ENCODE measurements at places on chromosomes 2 and 18.

DNA sequence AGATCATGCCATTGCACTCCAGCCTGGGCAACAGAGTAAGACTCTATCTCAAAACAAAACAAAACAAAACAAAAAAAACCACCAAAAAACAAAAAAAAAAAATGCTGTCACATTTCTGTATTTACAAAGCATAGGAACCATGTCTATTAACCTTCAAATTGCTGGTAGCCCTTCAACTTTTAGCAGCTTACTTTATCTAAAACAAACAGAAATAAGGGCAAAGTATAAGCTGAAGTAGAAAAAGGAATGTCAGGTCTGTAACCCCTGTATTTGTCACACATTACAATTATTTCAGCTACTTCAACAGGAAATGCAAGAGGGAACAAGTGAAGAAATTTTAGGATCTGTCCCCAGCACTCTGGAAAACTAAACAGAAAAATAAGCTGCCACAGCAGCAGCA is 25.4 kb downstream of the TYMS start:
- DNase-seq = no peak

DNA sequence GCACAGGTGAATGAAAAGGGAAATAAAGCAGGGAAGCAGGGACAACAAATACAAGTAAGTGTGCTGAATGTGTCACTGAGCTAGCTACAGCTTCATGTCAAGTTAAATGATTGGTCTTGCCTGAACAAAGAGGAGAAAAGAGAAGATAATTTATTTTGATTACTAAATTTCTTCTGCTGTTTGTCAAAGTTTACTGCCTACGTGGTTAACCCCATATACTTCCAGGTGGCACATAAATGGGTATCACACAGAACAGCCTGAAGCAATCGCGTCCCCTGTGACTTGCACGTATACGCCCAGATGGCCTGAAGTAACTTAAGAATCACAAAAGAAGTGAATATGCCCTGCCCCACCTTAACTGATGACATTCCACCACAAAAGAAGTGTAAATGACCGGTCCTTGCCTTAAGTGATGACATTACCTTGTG is 434.2 kb downstream of the LRRTM4 start:
- no peak for DNase-seq

DNA sequence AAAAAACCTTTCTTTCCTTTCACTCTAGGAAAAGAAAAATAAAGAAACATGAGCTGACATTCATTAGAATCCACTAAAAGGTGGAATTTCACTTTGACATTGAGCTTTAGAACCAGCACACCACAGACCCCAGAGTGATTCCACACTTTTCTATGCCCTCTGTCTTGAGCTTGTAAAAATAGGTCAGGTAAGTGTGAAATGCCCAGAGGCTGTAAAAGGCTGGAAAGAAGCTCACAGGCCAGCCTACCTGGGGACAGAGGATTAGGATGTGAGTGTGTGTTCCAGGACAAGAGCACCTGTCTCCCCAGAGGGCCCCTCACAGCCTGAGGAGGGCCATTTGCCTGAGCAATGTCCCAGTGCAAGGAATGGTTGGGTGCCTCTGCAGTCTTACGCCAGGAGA is 56.3 kb upstream of the MYO3B start:
- DNase-seq = no peak

- DNase-seq = no peak
These were observed 35.4 kb downstream of the PPP4R3B start for GRCh38 chr2:55581874-55582547.

DNA sequence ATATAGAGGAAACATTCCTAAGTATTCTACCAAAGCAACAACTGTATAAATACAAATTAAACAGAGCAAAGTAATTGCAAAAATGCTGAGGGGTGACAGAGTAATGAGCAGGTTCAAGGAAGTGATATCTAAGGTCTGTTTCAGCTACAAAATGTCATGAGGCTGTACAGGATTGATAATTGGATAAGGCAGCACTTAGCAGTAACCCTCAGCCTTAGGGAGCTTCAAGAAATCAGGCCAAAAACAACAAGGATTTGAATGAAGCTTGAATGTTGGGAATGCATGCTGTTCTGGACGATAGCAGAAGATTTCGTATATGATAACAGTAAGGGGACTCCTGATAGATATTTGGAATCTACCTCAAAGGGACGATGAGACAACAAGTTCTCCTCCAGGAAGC is 142.0 kb upstream of the MMADHC start:
- no peak for DNase-seq

- no peak for DNase-seq
These were observed 78.0 kb downstream of the NDUFA10 start for GRCh38 chr2:239946864-239947728.

Measured in KBM-7 (cell line).